Suprapubic skin (tissue), 4 donors: ENCODE measurements at places on chromosomes 12 and 14. TPM values are rescaled to one million over a fixed set of nuclear protein-coding genes. Genes with fewer than 3 reads are reported as not detected.
A peak's percentile ranks its signal among the peaks of the same experiment; 100 is the strongest.

The TCTN2 gene
- total RNA-seq = 31.9 TPM

DNA sequence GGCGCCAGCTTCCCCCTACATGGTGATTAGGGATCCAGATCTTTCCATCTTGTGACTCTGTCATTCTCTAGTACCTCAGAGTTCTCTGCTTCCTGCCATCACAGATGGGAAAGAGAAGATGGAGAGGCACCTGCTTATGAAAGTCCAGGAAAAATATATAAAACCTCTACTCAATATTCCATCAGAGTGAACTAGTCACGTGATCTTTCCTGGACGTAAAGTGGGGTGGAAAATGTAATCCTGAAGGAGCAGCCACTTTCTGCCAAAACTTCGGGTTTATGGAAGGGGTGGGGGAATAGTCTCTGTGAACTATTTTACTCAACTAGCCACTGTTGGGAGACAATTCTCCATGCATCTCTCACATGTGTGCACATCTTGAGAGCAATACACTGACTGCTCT is 47.7 kb downstream of the STAB2 start:
- no peak for DNase-seq

DNA sequence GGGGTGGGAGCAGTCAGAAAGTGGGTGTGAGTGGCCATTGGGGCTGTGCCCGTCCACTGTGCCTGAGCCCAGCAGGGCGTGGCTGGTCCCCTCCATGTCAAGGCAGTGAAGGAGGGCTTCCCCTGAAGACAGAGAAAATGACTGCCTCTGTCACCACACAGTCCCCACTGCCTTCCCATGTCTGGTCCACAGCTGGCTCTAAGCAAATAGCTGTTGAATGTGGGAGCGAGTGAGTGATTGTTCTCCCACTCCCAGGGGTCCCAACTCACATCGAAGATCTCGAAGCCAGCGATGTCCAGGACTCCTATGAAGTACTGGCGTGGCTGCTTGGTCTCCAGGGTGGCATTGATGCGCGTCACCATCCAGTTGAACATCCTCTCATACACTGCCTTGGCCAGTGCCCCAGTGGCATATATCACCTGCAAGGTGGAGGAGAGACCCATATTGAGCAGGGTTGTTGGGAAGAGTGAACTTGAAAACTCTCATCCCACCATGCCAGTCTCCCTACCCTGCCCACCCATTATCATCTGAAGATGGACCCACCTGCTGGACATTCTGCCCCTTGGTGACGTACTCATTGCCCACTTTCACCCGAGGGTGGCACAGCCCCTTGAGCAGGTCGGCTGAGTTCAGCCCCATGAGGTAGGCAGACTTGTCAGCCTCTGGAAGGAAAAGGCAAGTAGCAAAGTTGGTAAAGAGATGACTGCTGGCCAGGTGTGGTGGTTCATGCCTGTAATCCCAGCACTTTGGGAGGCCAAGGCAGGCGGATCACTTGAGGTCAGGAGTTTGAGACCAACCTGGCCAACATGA is 6.6 kb downstream of the MYH7 start:
- DNase-seq = peak; percentile 53

The CHST11 gene
- 1.8 TPM for total RNA-seq

GRCh38 chr12:64836856-64837255 is 12.4 kb downstream of the TBC1D30 start:
- DNase-seq = no peak

GRCh38 chr14:90508536-90509254 is 111.9 kb downstream of the CALM1 start:
- DNase-seq = no peak
